ENCODE measurements at places on chromosomes 16 and 17. TPM values are rescaled to one million over a fixed set of nuclear protein-coding genes. Genes with fewer than 3 reads are reported as not detected.

TNP2 gene
- not detected for total RNA-seq

RHBDL1 gene
- total RNA-seq, result 0.88 TPM

SPATA22 gene
- total RNA-seq, result 0.31 TPM

TP53TG3B gene
- not detected for total RNA-seq

TBC1D28 gene
- not detected for total RNA-seq

ZPBP2 gene
- total RNA-seq, result not detected

CMC2 gene
- 33.4 TPM for total RNA-seq

CHST6 gene
- total RNA-seq, result 0.79 TPM

CHTF8 gene
- 124 TPM for total RNA-seq

Measured in kidney (tissue), 22 donors.